ENCODE measurements at places on chromosomes 7 and 10.

GRCh38 chr7:37982423-37982822, 62.0 kb downstream of the EPDR1 start:
- no peak for DNase-seq

DNA sequence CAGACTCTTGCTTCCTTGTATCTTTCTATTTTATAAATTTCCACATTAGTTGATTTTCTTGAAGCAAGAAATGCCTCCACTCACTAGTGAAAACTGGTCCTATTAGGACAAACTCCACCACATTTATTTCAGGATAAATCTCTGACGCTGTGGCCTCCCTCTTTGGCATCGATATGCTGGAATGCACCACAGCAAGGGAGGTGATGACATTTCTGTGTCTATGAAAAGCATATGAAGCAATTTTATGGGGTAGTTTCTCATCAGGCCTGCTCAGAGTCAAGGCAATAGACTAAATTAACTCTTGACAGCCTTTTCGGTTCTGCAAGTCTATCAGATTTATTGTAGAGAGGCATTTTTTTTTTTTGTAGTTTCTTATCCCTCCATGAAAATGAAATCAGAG, 304.4 kb downstream of the ZEB1 start:
- no peak for DNase-seq

GRCh38 chr10:19762026-19762425, 54.2 kb upstream of the PLXDC2 start:
- no peak for DNase-seq

- no peak for DNase-seq
Observed at GRCh38 chr7:47404010-47404409, 177.9 kb downstream of the TNS3 start.

GRCh38 chr10:90557385-90557784, 300.5 kb downstream of the HTR7 start:
- no peak for DNase-seq

DNA sequence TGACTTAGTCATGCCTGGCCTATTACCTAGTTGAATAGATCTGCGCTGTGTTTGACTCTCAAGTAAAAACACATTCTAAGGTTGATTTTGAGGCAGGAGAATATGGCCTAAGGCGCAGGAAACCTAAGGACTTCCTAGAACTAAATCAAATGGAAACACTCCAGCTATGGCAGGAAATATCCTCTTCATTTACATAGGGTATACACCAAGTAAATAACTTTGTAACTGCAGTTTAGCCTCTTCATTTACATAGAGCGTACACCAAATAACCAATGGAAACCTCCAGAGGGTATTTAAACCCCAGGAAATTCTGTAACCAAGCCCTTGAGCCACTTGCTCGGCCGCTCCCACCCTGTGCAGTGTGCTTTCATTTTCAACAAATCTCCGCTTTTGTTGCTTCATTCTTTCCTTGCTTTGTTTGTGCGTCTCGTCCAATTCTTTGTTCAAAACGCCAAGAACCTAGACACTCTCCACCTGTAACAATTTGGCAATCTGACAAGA, 35.6 kb upstream of the XRCC2 start:
- no peak for DNase-seq

DNA sequence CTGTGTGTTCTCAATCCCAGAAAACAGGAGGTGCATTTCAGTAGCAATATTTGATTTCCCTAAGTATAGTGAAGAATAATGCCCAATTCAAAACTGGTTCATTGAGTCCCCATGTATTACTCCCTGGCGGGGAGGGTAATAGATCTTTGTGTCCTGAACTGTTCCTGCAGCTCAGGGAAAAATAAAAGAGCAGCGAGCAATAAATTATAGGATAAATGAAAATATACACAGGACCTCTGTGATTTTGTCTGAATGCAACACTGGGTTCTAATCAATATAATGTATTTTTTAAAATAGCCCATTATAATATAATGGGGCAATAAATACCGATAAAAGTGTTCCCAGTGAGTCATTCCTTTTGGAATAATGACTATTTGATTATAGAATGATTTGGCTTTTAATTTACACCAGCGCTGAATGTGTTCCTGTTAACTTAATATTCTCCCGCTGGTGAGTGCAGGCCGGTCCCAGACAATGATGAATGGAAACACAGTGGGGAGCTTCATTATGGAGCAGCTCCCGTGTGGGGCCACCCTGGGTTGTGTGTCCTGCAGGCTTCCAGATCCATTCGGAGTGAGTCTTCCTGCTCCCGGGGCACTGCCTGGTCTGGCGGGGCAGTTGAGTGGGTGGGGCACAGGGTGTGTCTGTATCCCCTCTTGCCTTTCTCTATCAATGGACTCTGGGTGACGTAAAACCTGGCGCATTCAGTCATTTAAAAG, 263.1 kb downstream of the ACTR3B start:
- DNase-seq: peak; percentile 71

DNA sequence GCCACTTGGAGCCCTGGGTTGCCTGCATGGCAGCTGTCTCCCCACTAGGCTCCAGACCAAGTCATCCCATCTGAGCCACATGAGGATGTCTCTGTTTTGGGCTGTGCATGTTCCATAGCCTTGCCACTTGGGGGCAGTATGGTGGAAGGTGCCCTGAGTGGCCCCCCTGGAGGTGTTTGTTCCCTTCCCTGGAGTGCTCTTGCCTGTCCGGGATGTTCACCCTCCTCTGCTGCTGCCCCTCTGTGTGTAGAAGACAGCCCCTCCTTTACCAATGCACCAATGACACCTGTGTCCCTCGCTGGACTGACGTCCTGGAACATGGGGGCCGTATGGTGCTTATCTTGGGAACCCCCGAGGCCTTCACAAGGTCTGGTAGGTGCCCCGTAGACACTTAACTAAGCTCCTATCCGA, 100.2 kb downstream of the ACTR3B start:
- no peak for DNase-seq

- DNase-seq: peak; percentile 60
Observed at GRCh38 chr7:11505471-11505985, 326.5 kb downstream of the THSD7A start.
